Tibial nerve (tissue), 4 donors: ENCODE measurements at places on chromosomes 3 and 15. TPM values are rescaled to one million over a fixed set of nuclear protein-coding genes. Genes with fewer than 3 reads are reported as not detected.

DNA sequence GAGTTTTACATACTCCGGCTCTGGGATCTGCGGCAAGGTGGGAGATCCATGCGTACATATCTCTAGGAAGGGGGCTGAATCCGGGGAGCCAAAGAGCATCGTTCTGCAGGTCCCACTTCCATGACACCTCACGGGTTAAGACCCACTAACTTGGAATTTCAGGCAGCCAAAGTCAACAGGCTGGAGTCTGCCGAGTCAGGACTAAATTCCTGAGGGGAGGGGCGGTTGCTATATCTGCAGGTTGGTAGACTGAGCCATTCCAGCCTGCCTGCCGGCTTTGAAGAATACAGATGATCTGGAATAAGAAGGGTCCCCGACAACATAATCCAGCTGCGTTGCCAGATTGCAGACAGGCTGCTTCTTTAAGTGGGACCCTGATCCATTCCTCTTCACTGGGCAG, 65.4 kb upstream of the PEX5L start:
- no peak overlapping the region for H3K27ac ChIP-seq
- H3K27me3 ChIP-seq: no peaks in the 10 kb centered on the region
- no peak for DNase-seq
- no peaks in the 10 kb centered on the region for H3K4me1 ChIP-seq
- no peak overlapping the region for H3K4me3 ChIP-seq
- no peaks in the 10 kb centered on the region for H3K36me3 ChIP-seq

DNA sequence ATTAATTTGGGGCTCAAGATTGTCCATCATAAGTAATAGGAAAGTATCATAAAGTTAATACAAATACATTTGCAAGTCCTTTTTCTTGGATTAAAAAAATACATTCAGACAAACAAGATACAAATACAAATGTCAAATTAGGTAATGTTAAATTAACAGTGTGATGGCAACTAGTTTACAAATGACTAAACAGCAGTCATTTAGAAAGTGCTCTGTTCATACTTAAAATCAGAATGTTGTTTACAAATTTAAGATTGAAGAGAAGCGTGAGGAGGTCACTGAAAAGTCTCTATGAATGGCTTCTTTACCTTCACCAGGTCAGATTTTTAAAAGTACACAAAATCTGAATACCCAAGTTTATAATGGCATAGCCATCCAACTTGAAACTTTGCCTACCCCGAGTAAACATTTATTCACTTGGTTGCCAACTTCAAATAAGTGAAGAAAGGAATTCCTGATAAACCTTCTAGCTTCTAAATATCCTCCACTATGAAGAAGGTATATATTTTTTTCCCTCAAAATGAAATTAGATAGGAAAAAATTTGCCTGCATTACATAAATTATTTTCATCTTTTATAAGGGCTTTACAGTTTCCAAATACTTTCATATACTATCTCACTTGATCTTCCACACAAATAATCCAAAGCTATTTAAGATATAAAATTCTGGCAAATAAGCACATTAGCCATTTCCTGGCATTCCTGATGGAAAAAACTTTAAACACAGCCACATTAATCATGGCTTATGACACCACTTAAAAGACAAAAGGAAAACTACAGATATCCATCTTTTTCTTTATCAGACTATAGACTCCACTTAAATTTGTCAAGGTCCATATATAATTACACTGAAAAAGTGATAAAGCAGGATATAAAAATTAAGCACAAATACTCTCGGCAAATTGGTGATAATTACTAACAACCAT, 11.5 kb upstream of the NEK10 start:
- peaks cover 56% of the 10 kb centered on the region for H3K36me3 ChIP-seq
- H3K4me1 ChIP-seq: no peaks in the 10 kb centered on the region
- no peak overlapping the region for H3K27ac ChIP-seq
- no peak overlapping the region for H3K4me3 ChIP-seq

DNA sequence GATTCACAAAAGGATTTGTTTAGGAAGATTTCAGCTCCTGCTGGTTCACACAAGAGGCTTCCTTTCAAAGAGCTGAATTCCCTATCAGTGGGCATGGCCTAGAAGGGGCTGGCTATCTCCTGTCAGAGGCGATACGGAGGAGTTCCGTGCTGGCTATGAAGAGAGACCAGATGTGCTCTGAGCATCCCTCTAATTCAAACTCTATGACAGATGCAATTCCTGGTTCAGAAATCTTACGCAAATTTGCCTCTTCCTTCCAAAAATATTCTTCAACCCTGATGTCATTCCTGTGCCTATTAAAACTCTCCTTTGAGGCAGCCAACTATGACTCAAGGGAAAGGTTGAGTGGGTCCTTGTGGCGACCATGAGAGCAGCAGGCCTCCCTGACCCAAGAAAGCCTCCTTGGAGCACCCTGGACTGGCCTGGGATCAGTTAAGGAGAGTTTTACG, 139.3 kb upstream of the HES1 start:
- peaks cover 13% of the 10 kb centered on the region for H3K4me1 ChIP-seq
- DNase-seq: no peak
- no peaks in the 10 kb centered on the region for H3K36me3 ChIP-seq
- H3K27me3 ChIP-seq: no peaks in the 10 kb centered on the region
- H3K27ac ChIP-seq: no peak overlapping the region

The MKRN3 gene
- not detected for total RNA-seq
